ENCODE measurements at places on chromosomes 2 and 18.

- DNase-seq: peak; percentile 68
These were observed 96.6 kb downstream of the MBD2 start for GRCh38 chr18:54127759-54128378.

DNA sequence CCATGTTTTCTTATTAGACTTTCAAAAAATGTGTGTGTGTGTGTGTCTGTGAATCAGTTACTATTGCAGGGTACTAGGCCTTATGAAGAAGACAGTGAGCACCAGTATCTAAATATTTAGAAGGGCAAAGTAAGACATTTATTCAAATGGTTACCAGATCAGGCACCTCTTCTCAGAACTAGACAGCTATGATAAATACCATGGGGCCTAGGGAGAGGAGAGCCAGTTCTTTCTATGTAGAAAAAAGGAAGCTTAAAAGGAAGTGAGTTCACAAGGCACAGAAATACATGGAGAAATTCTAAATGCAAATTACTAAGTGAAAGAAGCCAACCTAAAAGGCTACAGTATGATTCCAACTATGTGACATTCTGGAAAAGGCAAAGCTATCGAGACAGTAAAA is 261.3 kb downstream of the SOX11 start:
- DNase-seq: no peak

DNA sequence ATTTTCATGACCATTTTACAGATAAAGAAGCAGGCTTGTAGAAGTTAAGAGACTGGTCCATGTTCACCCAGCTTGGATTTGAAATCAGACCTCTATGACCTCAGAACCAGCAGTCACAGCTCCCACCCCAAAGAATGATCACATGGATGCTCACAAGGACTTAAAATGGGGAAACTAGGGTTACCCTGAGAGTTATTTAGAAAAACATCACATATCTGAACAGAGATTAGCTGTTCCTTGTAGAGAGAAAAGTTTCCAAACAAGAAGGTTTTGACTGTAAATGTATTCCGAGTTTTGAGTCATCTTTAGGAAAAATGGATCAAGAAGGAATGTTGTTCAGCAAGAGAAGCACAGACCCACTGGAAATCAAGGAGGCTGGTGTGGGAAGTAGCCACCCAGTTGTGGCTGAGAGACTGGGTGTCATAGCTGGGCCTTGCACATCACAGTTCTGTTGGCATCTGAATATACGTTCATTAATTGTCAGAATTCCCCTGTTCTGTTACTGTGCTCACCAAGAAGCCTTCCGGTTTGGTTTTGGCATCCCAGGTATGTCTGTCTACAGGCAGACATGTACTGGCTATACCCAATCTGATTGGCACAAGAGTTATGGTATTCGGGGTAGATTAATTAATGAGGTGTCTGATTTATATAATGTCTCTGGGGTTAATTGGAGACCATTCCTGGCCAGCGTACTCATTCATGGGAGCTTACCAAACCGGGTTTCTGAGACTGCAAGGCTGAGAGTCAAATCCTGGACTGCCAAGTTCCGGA is 371.8 kb upstream of the SLC14A2 start:
- peak; percentile 79 for DNase-seq

DNA sequence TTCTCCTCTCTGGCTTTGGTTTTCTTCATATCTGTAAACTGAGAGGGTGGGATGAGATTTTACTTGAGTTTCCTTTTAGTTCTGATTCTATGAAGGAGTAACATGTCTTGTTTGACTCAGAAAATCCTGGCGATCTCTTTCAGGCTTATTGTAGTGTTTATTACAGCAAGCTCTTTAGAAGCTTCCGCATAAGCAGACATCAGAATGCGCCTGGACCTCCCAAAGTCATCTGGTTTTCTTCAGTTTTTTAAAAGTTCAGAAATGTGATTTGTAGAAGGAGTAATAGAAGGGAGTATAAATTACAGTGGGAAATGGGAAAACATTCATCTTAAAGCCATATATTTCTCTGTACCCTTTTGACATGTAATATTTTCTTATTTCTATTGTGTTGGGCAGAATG is 68.4 kb downstream of the EML6 start:
- DNase-seq: no peak

GRCh38 chr2:68366083-68366560 is 1.0 kb downstream of the PLEK start:
- no peak for DNase-seq

DNA sequence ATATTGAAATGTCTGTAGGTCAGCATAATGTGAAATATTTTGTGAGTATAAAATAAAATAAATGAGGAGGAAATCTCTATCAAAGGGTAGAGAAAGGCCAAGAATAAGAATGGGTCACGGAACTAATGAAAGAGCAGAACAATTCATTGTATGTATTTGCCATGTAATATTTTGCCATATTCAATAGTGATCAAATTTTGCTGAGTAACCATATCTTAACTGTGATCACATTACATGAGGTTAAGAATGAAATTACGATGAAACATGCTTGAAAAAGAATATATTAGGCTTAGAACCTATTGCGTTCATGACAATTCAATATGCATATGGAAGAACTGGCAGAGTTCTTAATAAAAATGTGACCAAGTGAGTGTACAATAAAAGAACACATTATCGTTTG is 437.2 kb upstream of the NRXN1 start:
- DNase-seq: no peak

DNA sequence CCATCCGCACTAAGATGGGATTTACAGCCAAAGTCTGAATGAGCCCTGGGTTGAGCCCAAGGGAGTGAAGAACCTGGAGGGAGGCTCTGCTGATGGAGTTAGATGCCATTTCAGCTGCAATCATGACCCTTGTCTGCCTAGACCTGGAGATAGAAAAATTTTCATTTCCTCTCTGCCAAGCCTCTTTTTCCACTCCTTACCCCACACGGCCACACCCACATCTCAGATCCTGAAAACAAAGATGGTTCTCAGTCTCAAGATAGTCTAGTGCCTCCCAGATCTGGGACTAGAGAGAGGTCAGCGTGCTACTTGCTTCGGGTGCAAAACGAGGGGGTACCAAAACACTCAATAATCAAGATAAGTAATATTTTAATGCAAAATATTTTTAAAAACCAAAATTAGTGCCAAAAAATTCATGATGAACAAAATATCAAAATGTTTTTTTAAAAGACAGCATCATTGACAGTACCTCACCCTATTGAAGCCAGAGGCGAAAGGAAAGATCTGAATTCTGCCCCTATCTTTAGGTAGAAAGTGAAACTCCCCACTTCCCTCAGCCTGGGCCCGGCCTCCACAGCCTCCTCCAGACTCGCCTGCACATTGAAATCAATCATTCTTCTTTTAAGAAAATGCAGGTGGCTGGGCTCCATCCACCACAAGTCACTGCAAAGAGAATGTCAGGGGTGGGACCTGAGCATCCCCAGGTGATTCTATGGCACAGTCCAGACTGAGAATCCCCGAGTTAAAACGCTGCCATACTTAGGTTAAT is 57.8 kb upstream of the GPR45 start:
- DNase-seq: no peak
